ENCODE measurements at places on chromosomes 3 and 15.

DNA sequence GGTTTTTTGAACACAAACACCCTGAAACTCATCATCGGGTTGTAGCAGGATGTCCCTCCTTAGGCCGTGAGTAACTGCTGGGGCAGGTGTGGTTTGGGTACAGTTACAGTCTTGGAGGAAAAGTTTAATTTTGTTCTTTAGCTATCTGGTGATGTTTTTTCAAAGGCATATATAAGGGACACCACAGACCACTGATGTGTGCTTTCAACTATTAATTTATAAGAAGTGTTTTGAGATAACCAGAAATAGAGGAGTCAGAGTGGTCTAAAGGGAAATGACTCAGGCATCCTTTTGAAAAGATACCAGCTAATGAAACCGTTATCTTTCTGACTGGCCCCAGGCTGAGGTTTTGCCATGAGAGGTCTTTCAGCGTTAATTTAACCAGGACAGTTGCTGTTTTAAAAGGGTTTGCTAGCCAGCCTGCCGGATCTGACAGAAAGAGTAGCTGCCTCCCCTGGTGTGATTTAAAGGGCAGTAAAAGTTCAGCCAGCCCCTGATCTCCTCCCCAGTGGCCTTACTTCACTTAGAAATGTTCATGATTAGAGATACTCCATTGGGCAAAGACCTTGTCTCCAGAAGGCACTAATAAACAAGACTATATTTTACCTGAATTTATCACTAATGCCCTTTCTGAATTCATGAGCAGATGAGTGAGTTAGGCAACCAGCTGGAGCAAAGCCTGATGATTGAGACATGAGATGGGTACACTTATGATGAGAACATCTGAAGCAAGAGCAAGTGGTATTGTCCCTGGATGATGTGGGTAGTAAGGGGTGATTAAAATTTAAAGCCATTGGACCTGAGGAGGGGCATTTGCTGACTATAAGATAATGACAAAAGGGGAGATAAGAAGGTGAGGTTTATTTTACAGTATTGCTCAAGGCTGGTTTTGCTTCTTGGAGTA, 482.5 kb upstream of the TBL1XR1 start:
- DNase-seq: peak; percentile 55

- no peak for DNase-seq
These were observed 32.8 kb upstream of the ST3GAL6 start for GRCh38 chr3:98730338-98730737.

GRCh38 chr3:73954506-73954905, 329.8 kb upstream of the PDZRN3 start:
- DNase-seq: no peak

DNA sequence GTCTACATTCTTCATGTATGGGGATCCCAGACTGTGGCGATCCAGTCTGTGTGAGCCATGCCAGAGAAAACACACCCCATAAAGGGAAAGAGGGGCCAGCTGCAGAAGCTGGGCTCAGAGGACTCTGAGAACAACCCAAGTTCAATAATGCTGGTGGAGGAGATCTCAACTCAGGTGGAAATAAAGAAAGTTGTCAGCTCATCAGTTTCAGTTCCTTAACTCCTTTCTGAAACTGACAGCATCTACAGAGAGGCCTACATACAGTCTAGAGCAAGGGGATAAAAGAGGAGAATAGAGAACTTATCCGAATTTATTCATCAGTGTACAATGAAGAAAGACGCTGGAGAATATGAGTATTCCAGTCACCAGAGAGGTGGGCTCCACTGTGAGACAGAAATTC, 77.0 kb downstream of the NTRK3 start:
- no peak for DNase-seq

- no peak for DNase-seq
These were observed 318.6 kb downstream of the FHIT start for GRCh38 chr3:60932643-60933042.

DNA sequence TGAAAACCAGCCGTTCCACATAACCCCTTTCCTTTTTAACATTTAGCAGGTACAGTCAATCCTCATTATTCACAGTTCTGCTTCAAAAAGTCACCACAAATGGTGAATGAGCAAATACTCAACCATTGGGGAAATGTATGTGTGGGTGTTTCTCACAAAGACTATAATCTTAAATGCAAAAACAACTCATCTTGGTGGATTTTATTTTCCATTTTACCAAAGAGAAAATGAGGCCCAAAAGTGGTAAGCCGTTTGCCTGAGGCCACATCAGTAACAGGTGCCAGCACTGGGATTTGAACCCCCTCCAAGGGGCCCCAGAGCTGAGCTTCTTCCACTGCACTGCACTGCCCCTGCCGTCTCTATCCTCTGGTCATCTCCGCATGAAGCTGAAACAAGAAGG, 208.8 kb downstream of the OSBPL10 start:
- peak; percentile 55 for DNase-seq

DNA sequence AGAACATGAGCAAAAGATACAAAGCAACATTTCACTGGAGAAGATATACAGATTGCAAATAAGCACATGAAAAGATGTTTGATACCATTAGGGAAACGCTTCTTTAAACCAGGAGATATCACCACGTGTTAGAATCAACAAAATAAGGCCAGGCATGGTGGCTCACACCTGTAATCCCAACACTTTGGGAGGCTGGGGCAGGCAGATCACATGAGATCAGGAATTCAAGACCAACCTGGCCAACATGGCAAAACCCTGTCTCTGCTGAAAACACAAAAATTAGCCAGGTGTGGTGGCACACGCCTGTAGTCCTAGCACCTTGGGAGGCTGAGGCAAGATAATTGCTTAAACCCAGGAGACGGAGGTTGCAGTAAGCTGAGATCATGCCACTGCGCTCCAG, 20.5 kb upstream of the MUC20 start:
- no peak for DNase-seq

Measured in activated T-cell treated with anti-CD3 and anti-CD28 coated beads, Interleukin-2, amount 50 U/mL, for 48 hours (primary cell).